ENCODE measurements at places on chromosomes 3 and 15.

GRCh38 chr3:146682171-146682570 lies 77.0 kb upstream of the PLSCR5 start:
- DNase-seq = no peak

DNA sequence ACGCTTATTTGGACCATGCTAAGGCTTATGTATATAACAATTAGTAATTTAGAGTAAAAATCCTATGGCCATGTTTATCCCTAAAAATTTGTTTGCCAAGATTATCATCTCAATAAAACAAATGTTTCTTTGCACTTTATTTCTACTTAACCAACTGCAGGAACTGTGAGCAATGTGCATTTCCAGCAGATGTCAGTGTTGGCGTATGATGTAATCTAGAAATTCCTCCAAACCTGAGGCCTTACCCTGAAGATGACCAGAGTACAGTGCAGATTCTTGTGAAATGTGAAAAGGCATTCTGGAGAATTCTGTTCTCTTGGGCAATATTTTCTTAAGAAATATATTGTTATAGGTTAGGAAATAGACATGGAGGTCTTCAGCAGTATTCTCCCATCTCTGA lies 205.9 kb downstream of the MBNL1 start:
- no peak for DNase-seq

- DNase-seq = no peak
These were observed 101.9 kb upstream of the SLCO3A1 start for GRCh38 chr15:91751611-91752010.

GRCh38 chr3:157063926-157064325 lies 96.0 kb downstream of the CCNL1 start:
- no peak for DNase-seq

DNA sequence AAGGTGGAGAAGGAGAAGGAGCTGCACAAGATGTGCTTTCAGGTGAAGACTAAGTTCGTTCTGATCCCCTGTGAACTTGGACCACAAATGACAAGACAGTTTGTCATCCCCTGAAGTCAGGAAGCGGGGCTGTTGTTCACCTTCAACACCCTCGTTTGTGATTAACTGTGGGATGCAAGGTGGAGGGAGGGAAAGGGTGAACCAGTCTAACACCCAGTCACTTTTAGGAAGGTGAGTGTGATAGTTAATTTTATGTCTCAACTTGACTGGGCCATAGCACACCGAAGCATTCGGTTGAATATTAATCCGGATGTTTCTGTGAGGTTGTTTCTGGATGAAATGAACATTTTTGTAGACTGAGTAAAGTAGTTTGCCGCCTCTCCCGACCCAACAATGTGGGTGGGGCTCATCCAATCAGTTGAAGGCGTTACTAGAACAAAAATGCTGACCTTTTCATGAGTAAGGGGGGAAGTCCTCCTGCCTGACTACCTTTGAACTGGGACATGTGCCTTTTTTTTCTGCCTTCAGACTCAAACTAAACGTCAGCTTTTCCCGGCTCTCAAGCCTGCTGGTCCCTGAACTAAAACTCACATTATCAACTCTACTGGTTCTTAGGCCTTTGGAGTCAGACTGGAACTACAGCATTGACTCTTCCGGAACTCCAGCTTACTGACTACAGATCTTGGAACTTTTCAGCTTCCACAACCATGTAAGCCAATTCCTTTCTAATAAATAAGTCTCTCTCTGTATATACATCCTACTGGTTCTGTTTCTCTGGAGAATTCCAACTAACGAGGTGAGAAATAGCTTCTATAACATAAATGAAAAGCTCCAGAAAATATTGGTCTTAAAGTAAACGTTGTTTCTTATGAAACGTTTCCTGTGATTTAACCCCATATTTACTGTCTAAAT lies 264.0 kb upstream of the SLITRK3 start:
- DNase-seq = no peak

Data from stimulated activated CD8-positive, alpha-beta memory T cell treated with anti-CD3 and anti-CD28 coated beads, Interleukin-7, amount 100 ng/mL, for 24 hours (primary cell).